NCI-H774 (cell line): ENCODE measurements at places on chromosomes 6 and 20.

- no peak for DNase-seq
These were observed 2.8 kb upstream of the CDH22 start for GRCh38 chr20:46311039-46311650.

DNA sequence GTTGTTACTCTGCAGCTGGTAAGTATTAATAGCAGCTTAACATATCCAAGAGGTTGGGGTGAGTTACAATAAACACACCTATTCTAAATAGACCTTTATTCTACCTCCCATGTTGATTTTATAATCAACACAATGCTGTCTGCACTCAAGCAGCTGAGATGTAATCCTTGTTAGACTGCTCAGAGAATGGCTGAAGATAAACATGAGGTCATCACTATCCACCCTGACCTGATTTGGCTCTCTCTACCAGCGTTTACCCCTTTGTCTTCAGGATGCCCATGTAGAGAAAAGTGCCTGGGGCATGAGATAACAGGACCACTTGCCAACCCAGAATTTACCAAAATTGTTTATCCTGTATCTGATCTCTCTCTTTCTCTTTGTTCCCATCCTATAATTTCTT lies 220.7 kb upstream of the DEFB112 start:
- peak; percentile 22 for DNase-seq

DNA sequence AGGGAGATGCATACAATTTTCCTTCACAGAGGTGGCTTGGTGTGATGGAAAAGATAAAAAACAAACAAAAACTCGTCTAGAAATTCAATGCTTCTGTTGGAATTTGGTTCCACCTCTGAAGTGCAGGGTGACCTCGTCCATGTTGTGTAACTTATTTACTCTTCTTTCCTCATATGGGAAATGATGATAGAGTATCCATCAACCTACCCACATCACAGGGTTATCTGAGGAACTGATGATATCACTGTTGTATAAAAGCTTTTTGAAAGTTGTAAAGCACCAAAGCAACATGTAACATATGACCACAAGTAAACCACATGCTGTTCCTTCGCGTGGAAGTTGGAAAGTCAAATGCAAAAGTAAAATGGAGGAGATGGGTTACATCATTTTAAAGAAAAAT lies 212.0 kb upstream of the SGK1 start:
- DNase-seq: no peak

- no peak for DNase-seq
These were observed 81.6 kb downstream of the EPB41L2 start for GRCh38 chr6:130981409-130981808.

- DNase-seq: peak; percentile 32
These were observed 16.2 kb downstream of the TTLL2 start for GRCh38 chr6:167341038-167341583.

GRCh38 chr6:22421198-22421597 lies 124.4 kb upstream of the PRL start:
- no peak for DNase-seq

- DNase-seq: no peak
These were observed 58.6 kb downstream of the FOXA2 start for GRCh38 chr20:22525821-22526220.

GRCh38 chr6:53412751-53413150 lies 64.0 kb upstream of the ELOVL5 start:
- no peak for DNase-seq

- DNase-seq: no peak
These were observed 161.8 kb upstream of the GRIK2 start for GRCh38 chr6:101231606-101232235.

DNA sequence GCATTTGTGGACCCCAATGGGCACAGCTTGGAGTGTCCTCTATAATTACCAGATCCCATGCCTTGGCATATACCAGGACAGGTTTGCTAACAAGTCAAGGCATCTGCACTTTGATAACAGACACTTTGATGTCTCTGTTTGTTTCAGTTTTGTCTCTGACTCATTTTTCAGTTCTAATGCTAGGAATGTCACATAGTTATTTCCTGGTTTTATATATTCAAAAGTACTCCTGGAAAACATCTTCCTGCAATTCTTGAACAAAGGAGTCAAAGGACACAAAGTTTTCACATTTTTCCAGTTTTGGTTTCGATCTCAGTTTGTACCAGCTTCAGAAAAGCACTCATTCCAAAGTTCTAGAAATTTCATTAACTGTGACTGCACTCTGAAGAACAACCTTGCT lies 188.1 kb downstream of the FOXC1 start:
- no peak for DNase-seq

DNA sequence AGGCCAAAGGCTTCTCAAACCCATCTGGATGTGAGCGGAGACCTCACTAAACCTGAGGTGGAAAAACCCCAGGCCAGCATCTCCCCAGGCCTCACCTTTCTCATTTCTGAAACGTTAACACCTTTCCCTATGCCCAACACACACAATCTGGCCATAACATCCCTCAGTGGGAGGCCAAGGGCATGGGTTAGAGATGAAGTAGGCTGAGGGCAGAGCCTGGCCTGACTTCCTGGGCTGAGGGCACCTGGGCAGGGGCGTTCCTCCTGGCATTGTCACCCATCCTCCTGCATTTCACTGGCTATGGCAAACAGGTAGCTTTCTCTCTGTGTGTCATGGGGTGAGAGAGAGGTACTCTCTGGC lies 8.4 kb downstream of the MOCS1 start:
- no peak for DNase-seq

DNA sequence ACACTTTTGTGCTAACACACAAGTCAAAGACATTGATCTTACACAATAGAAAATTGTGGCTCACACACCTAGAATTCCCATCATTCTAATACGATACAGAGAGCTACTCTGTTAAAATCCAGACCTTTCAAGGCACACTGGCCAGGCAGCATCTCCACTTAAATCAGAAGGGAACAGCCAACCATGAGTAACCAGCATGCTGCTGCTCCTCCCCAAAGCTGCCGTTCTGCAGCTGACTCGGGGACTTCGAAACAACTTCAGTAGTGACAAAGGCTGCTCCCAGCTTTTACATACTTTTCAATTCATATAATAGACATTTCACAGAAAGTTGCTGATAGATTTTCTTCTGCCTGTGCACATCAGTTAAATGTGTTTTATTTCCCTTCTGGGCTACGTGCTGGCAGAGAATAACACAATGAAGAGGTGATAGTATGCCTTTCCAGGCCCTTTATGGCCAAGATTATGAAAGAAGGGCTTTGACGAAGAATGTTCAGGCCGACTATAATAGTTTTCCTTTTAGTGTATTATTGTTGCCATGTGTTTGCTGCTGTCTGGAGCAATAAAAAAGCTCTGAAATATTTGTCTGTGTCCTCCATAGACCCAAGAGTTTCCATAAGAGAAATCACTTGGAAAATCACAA lies 159.0 kb downstream of the GMDS start:
- DNase-seq: no peak

DNA sequence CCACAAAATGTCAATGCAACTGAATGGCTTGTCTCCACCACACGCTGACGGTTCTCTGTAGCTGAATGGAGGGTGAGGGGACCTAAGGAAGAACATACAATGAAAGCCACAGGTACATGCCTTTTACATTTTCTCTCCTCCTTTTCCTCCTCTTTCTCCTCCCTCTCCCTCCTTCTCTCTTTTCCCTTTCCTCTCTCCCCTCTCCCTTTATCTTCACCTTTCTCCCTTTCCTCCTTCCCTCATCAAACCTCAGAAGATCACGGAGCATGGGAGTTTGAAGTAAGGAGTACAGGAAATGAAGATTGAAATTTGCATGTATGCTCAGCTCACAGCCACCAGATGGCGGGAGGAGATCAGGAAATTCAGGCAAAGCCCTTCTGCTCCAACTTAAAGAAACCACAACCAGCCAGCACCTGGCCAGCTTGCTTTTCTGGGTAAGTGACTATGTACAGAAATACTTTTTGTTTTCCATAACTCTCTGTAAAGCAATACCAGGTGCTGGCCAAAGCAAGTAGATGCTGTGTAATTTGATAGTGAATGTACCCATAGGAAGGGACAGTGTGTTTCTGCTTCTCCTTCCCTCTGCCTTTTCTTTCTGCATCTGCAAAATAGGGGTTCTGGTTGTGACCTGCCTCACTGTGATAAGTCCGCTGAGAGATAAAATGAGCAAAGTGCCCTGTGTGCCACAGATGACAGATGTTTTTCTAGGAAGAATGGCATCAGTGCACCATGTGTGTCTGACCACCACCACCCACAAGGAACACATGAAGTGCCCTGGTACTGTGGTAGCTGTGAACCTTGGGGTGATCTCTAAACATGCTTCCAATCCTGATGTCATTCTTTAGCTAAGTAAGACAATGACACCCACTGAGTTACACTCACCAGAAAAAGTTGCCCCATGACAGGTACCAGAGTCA lies 18.6 kb upstream of the FOXO3 start:
- DNase-seq: peak; percentile 92

GRCh38 chr6:116278854-116279231 lies 887 bp downstream of the TSPYL1 start:
- DNase-seq: no peak

DNA sequence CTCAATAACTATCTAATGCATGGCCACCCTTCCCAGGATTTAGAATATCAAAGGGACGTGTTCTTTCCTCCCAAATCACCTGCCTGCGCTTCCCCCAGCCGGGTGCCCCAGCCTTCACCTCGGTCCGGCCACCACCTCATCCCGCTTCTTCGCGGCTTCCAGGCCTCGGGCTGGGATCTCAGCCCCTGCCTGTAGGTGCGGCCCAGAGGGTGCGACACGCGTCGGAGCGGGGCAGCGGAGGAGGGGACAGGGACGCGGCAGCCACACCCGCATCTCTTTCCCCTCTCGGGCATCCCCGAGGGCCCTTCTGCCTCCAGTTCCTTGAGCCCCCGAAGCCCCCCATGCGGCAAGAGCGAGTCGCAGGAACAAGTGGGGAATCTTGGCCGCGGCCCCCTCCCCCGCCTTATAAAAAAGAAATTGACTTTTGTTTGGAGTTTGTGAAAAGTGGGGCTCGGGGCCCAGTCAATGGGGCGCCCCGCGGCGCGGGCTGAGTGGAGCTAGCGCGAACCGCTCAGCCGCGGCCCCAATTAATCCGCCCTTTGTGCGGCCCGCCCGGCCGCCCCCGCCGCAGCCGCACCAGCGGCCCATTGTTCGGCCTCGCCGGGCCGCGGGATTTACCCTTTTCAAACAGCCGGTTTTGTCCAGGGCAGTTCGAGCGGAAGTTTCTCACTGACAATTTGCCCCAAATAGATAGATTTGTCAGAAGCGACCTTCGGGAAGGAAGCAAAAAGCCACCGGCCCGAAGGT lies 8.4 kb upstream of the NR2E1 start:
- peak; percentile 25 for DNase-seq

DNA sequence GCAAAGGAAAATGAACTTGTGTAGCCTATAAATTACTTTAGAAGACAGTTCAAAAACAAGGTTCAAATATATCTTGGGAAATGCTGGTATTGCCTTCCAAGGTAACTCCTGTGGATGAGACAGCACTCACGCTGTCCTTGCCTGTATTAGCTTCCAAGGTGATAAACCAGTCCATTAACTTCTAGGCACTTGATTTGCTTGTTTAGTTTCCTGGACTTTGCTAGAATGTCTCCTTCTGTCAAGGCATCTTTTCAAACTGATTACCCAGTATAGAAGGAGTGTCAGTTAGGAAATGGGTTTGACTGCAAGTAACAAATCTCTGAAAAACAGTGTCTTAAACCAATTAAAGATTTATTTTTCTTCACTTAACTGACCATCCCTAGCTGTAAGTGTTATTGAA lies 103.4 kb upstream of the SLC22A23 start:
- no peak for DNase-seq

DNA sequence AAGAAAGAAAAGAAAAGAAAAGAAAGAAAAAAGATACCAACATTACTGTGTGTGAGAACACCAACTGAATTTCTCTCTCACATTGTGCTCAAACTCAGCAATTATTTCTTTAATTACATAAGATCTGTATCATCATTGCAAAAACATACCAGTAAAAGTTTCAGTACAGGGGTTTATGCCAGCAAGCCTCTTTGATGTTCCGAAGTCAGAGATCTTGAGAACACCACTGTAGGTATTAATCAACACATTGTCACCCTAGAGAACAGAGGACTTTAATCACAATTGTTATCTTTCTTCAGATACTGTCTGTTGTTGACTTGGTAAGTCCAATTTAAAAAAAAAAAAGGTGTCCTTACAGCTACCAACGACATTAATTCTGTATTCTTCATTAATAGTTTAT lies 60.9 kb upstream of the MAP7 start:
- DNase-seq: no peak

GRCh38 chr6:18269717-18270116 lies 5.4 kb upstream of the DEK start:
- DNase-seq: no peak

GRCh38 chr6:157849288-157850017 lies 26.4 kb downstream of the SNX9 start:
- DNase-seq: no peak

DNA sequence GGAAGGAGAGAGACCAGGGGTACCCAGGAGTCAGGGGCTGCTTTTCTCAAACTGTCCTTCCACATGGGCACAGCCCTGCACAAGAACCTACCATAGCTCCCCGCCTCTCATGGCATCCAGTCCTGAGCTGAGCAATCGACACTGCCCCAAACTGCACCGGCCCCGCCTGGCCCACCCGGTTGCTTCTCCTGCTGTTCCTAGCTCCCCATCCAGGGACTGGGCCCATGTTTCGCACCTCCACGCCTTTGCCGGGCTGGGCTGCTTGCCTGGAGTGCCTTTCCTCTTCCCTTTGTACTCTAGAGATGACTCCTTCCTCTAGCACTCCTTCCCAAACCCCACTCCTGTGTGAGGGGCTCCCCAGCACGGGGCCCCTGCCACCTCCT lies 123.0 kb downstream of the GRM4 start:
- DNase-seq: no peak

GRCh38 chr6:106005013-106005412 lies 81.1 kb upstream of the PRDM1 start:
- DNase-seq: no peak

- DNase-seq: peak; percentile 88
These were observed 962.9 kb upstream of the SLC35B3 start for GRCh38 chr6:9398071-9398766.
